ENCODE measurements at places on chromosomes 3 and 15. TPM values are rescaled to one million over a fixed set of nuclear protein-coding genes. Genes with fewer than 3 reads are reported as not detected.

GRCh38 chr3:130975251-130975650 lies 51.4 kb downstream of the ASTE1 start:
- H3K27me3 ChIP-seq: no peaks in the 10 kb centered on the region
- no peak overlapping the region for H3K27ac ChIP-seq
- H3K4me3 ChIP-seq: no peak overlapping the region
- DNase-seq: no peak
- H3K4me1 ChIP-seq: no peaks in the 10 kb centered on the region

DNA sequence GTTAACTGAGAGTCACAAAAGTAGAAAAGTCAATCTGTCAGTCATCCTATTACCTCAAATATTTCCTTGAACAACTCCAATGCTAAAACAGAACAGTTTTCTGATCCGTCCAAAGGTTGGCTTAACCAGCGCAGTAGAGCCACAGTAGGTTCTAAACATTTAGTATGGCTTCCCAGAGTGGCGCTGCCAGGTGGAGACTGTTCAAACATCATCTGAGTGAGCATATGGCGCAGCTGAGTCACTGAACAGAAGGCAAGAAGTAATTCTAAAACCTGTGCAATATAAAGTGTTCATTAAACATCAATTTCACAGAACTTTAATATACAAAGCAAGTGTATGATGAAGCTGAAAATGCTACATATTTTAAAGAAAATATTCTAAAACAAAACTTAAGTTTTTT lies 19.9 kb downstream of the CIP2A start:
- no peaks in the 10 kb centered on the region for H3K4me1 ChIP-seq
- no peak overlapping the region for H3K4me3 ChIP-seq
- DNase-seq: no peak
- H3K36me3 ChIP-seq: no peaks in the 10 kb centered on the region

- H3K4me1 ChIP-seq: peaks cover 29% of the 10 kb centered on the region
- H3K27ac ChIP-seq: peak overlapping the region; percentile 88
- peak overlapping the region; percentile 98 for H3K4me3 ChIP-seq
- H3K27me3 ChIP-seq: no peaks in the 10 kb centered on the region
- no peak for DNase-seq
Observed at GRCh38 chr3:19945534-19945933, 1.4 kb upstream of the RAB5A start.

DNA sequence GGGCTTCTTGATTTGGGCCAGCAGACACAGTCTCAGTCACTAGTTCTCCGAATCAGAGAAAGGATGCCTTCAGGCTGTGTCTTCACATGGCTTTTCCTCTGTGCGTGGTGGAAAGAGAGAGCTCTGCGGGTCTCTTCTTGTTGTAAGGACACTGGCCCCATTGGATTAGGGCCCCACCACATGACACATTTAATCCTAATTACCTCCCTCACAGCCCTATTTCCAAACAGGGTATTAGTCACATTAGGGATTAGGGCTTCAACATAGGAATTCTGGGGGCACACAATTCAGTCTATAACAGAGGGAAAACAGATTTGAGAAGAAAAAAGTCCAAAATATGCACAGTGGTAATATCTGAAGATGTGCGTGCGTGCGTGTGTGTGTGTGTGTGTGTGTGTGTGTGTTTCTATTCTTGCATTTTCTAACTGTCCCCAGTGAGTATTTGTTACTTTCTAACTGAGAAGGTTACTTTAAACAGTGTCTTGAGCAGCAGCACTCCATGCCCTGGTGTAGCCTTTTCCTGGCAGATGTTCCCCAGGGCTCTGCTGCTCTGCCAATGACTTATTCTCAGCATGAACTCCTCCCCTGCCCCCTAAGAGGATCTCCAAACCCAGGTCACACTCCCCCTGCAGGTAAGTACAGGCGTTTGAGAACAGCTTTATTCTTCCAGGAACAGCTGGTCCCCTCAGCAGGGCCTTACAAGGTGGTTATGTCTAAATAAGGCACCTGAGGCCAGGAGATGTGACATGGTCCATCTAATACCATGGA lies 72.9 kb downstream of the RPL39L start:
- H3K27ac ChIP-seq: no peak overlapping the region
- H3K36me3 ChIP-seq: peaks cover 22% of the 10 kb centered on the region
- H3K27me3 ChIP-seq: no peaks in the 10 kb centered on the region
- peak; percentile 65 for DNase-seq
- H3K4me3 ChIP-seq: no peak overlapping the region

GRCh38 chr3:11720304-11720898 lies 76.7 kb upstream of the VGLL4 start:
- no peaks in the 10 kb centered on the region for H3K27me3 ChIP-seq
- H3K4me3 ChIP-seq: peak overlapping the region; percentile 92
- no peak overlapping the region for H3K27ac ChIP-seq

DNA sequence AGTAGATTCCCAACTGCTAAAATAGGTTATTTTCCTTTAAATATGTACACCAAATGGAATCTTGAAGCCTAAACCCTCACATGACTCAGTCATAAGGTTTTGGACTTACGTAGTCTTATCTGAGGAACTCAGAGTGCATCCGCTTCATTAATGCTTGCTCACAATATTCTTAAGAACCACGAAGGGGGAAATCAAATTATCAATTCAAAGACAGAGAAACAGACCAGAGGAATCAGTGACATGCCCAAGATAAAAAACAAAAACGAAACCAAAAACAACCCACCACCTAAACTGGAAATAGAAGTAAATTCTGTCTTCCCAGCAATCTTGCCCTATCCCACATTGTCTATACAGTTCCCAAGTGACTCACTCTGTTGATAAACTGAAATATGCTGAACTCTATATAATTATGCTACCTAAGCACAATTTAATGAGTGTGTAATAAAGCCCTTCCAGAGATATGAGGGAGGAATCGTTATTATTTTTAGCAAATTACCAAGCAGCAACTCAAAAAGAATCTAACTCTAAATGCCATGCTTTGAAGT lies 135.4 kb upstream of the CBLB start:
- H3K27ac ChIP-seq: no peak overlapping the region
- no peak overlapping the region for H3K4me3 ChIP-seq
- H3K27me3 ChIP-seq: no peaks in the 10 kb centered on the region
- no peak for DNase-seq
- H3K36me3 ChIP-seq: no peaks in the 10 kb centered on the region
- no peaks in the 10 kb centered on the region for H3K4me1 ChIP-seq

LDHAL6B gene
- total RNA-seq: not detected

- DNase-seq: no peak
- no peak overlapping the region for H3K27ac ChIP-seq
- peaks cover 28% of the 10 kb centered on the region for H3K36me3 ChIP-seq
- no peaks in the 10 kb centered on the region for H3K4me1 ChIP-seq
- no peaks in the 10 kb centered on the region for H3K27me3 ChIP-seq
- H3K4me3 ChIP-seq: no peak overlapping the region
Observed at GRCh38 chr15:60520013-60520824, 41.3 kb upstream of the ICE2 start.

DNA sequence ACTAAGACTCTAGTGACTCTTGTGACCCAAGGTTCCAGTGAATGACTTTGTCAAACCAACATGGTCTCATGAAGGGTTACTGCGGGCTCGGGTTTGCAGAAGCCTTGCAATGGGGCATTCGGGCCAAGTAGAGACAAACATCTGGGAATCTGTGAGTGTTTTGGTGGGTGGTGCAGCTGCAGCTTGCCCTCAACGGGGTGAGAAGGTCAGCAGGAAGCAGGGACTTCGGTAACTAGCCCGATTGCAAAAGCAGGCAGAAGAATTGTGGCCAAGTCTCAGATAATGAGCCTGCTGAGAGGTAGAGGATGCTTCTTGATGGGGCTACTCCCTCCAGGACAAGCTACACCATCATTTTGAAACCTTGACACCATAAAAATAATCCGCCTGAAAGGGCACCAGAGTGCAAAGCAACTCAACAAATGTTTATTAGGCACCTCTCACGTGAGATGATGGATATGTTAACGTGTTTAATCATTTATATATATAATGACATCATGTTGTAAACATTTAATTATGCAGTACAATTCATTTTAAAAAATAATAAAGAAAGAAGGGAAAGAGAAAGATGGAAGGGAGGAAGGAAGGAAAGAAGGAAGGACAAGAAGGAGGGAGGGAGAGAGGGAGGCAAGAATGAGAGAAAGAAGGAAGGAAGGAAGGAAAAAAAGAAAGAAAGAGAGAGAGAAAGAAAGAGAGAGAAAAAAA lies 263.9 kb upstream of the IGF1R start:
- H3K27me3 ChIP-seq: peaks cover 19% of the 10 kb centered on the region
- no peak overlapping the region for H3K4me3 ChIP-seq
- H3K36me3 ChIP-seq: no peaks in the 10 kb centered on the region
- no peaks in the 10 kb centered on the region for H3K4me1 ChIP-seq

DNA sequence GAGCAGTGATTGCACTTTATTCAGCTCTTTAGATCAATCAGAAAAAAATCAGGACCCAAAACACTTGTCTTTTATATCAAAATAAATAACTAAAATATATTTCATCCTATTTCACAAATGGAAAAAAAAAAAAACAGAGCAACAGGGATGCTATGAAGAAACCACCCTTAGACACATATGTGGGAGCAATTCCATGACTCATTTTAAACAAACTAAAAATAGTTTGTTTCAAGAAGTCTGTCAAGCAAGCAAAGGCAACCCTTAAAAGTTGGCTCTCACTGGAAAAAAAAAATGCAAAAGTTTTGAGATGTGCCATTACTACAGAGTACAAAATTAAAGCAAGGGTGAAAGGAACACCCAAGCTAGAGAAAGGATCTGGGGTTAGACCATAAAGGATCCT lies 5.7 kb downstream of the ATP13A3 start:
- peaks cover 19% of the 10 kb centered on the region for H3K36me3 ChIP-seq
- H3K4me1 ChIP-seq: peaks cover 88% of the 10 kb centered on the region
- H3K4me3 ChIP-seq: no peak overlapping the region
- H3K27ac ChIP-seq: peak overlapping the region; percentile 2

DNA sequence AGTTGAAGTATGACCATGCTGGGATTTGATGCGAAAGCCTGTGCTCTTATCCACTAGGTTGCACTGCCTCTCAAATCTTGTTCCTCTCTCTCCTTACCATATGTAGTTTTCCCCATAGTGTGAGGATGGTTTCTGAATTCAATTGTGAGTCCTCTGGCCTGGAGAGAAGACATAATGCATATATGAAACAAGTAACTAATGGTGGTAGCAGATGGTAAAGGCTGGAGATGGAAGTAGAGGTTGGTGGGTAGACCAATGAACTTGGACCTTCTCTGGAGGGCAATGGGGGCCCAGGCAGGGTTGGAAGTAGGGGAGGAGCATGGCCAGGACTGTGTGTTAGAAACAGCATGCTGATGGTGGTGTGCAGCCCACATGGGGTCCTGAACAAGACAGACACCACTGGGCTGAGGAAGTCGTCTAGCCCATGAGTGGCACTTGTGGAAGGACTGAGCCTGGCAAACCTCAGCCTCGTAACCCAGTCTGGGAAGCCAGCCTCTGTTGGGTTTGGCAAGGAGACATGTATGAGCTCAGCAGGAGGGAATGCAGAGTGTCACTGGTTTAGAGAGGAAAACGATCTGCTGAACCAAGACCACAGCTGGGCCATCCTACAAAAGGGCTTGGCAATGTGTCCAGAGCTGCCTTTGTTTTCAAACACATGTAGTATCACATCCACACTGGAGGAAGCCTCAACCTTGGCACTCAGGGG lies 18.5 kb upstream of the LMCD1 start:
- no peaks in the 10 kb centered on the region for H3K27me3 ChIP-seq
- peak overlapping the region; percentile 33 for H3K27ac ChIP-seq
- H3K36me3 ChIP-seq: no peaks in the 10 kb centered on the region
- H3K4me3 ChIP-seq: no peak overlapping the region
- DNase-seq: peak; percentile 75

GRCh38 chr3:69509288-69509687 lies 123.4 kb upstream of the FRMD4B start:
- H3K4me1 ChIP-seq: no peaks in the 10 kb centered on the region
- no peaks in the 10 kb centered on the region for H3K27me3 ChIP-seq
- H3K4me3 ChIP-seq: no peak overlapping the region
- no peak for DNase-seq

- H3K27me3 ChIP-seq: no peaks in the 10 kb centered on the region
- H3K4me3 ChIP-seq: no peak overlapping the region
Observed at GRCh38 chr3:196778755-196779154, 39.1 kb downstream of the PAK2 start.

GOLIM4 gene
- 31.5 TPM for total RNA-seq

ACKR4 gene
- not detected for total RNA-seq

GOLGA6L1 gene
- total RNA-seq: not detected

DNA sequence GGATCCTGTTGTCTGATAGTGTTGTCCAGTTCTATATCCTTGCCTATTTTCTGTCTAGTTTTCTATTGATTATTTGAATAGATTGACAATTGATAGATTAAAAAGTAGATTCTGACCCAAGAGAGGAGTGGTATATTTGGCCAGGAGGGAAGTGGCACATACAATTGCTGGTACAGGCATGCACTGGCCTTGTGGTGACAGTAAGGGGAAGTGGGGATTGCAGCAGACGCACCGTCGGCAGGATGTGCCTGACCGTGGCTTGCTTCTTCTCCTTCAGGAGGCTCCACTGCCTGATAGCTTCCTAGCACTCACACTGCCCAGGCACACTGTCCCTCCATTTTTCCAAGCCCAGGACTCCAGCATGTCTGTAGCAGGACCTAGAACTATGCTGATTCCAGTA lies 10.5 kb downstream of the GABRG3 start:
- H3K27me3 ChIP-seq: peaks cover 3% of the 10 kb centered on the region
- H3K36me3 ChIP-seq: no peaks in the 10 kb centered on the region
- no peaks in the 10 kb centered on the region for H3K4me1 ChIP-seq
- H3K27ac ChIP-seq: no peak overlapping the region

SH2D7 gene
- total RNA-seq: not detected

- H3K4me3 ChIP-seq: no peak overlapping the region
- no peaks in the 10 kb centered on the region for H3K36me3 ChIP-seq
- no peaks in the 10 kb centered on the region for H3K27me3 ChIP-seq
- H3K27ac ChIP-seq: no peak overlapping the region
- H3K4me1 ChIP-seq: no peaks in the 10 kb centered on the region
- no peak for DNase-seq
Observed at GRCh38 chr3:120855665-120856437, 52.2 kb upstream of the STXBP5L start.

- DNase-seq: no peak
- H3K27ac ChIP-seq: no peak overlapping the region
- H3K4me1 ChIP-seq: no peaks in the 10 kb centered on the region
- H3K27me3 ChIP-seq: no peaks in the 10 kb centered on the region
Observed at GRCh38 chr15:37794947-37795346, 139.5 kb upstream of the TMCO5A start.

DNA sequence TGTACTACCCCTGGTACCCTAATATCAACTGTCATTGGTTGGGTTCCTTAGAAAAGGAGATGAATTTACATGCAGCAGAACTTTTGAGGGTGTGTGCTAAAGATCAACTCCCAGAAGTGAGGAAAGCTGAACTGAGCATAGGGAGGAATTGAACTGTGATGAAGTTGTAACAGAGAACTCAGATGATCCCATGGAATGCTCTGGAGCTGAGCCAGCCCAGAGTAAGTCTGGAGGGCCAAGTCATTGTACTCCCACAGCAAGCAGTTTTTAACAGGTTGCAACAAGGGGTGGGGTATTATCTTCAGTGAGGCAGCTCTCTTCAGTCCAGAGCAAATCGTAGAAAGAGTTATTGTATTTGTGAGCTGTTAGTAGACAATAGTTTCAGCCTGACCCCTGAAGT lies 572.3 kb downstream of the PYDC2 start:
- H3K27me3 ChIP-seq: no peaks in the 10 kb centered on the region
- H3K4me3 ChIP-seq: no peak overlapping the region
- no peak overlapping the region for H3K27ac ChIP-seq
- H3K4me1 ChIP-seq: no peaks in the 10 kb centered on the region
- DNase-seq: no peak

C2CD4B gene
- total RNA-seq: not detected

GRCh38 chr15:80783260-80783659 lies 4.1 kb downstream of the CEMIP start:
- H3K27ac ChIP-seq: no peak overlapping the region
- peaks cover 42% of the 10 kb centered on the region for H3K36me3 ChIP-seq
- H3K4me1 ChIP-seq: peaks cover 33% of the 10 kb centered on the region
- H3K4me3 ChIP-seq: no peak overlapping the region
- no peaks in the 10 kb centered on the region for H3K27me3 ChIP-seq

Measured in HepG2 (cell line).